EH (cell line): ENCODE measurements at places on chromosomes 12 and 14.

DNA sequence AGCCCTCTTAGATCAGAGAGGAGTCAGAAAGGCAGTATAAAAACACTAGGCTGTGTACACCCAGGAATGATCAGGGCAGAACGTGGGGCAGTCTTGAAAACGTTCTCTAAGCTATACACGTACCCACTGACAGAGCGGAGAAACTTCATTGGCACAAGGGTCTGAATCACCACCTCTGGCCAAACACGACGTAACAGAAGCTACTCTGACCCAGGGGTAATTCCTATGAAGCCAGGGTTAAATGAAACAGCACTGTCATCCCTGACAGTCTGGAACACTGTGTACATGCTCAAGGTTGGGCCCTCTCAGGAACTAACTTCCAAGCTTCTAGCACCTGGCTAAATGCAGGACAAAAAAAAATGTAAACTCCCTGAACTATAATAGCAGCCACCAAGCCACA lies 38.4 kb downstream of the PARP11 start:
- no peak for DNase-seq

DNA sequence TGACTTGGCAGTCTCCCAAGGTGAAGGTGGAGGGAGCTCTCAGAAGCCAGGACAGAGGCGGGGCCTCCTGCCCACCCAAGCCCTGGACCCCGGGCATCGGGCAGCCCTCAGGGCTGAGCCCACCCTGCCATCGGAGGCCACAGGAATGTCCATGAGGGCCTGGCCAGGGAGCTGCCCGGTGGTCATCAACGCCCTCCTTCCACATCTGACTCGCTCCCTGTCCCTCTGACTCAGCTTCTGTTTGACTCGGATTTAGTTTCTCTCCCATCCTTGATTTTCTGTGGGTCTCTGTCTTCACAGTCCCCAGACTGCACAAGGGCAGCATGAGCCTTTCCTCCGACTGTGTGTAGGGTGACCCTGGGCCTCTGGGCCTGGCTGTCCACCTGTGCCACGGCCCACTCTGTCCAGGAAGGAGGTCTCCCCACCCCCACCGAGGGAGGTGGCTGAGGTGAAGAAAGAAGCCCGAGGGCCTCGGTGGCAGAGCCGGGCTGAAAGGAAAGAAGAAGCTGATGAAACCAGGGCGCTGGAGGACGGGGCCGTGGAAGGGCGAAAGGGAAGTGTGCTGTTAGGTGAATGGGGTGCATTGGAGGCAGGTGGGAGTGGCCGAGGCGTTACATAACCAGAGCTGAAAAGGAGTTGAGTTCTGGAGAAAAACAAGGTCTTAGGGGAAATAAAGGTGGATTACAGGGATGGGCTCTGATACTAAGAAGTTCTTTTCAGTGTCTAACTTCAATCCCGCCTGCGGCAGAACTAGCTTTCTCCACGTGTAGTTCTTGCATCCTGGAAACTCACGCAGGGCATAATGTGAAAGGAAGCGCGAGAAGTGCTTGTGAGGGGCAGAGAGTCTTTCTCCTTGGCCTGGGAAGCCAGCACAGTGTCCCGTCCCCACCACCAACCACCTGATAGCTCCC lies 16.7 kb upstream of the TMEM106C start:
- DNase-seq: peak; percentile 44

GRCh38 chr14:75286313-75286712 lies 7.7 kb downstream of the FOS start:
- no peak for DNase-seq

- no peak for DNase-seq
Observed at GRCh38 chr12:97995559-97995958, 519.8 kb upstream of the TMPO start.

- DNase-seq: peak; percentile 92
Observed at GRCh38 chr14:68143341-68143841, 323.8 kb downstream of the RAD51B start.

DNA sequence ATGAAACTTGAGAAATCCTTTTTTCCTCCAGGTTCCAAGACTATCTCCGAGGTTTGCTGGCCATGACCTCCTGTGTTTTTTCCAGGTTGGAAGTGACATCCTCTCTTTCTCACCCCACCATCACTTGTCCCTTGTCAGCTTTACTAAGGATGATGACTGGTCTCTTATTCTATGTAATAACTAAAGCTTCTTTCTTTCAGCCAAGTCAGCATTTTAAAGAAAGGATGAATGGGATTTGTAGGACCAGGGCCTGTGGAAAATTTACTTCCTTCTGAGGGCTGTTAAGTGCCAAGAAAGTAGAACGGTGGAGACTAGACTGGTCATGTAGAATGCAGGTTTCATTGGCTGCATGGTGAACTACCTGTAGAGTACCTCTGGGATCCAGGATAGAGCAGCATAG lies 73.6 kb downstream of the FIGNL2 start:
- no peak for DNase-seq

- DNase-seq: peak; percentile 74
Observed at GRCh38 chr14:74591899-74592298, 20.1 kb downstream of the LTBP2 start.

DNA sequence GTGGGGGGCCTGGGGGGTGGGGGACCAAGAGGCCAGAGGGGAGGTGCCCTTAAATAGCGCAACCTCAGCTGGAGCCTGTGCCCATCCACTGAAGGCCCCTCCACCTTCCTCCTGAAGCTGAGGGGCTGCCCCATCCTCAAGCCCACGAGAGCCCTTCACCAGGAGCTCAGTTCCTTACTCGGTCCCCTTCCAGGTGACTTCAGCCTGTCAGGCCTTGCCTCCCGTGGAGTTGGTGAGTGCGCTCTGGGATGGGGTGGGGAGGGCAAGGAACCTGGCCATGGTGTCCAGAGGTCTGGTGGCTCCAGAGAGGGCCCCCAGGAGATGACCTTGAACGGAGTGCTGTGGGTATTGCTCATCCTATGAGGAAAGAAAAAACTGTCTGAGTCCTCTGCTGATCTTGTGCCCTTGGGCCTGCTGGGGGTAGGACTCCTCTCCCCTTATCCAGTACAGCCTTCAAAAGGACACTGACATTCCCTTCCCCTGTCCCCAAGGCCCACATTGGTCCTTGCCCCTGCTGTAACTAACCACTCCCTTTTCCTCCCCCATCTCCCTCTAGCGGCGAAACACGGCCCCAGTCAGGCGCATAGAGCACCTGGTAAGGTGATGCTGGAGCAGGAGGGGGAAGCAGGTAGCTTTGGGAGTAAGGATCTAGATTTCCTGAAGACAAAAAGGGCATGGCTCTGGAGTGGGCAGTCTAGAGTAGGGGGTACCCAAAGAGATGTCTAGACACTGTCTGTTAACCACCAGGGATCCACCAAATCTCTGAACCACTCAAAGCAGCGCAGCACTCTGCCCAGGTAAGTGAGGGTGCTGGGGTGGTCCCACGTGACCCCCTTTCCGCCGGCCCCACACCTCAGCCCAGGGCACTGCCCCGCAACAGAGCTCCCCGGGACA lies 3.6 kb downstream of the TNS2 start:
- peak; percentile 43 for DNase-seq

- no peak for DNase-seq
Observed at GRCh38 chr14:75340921-75341320, 62.3 kb downstream of the FOS start.

DNA sequence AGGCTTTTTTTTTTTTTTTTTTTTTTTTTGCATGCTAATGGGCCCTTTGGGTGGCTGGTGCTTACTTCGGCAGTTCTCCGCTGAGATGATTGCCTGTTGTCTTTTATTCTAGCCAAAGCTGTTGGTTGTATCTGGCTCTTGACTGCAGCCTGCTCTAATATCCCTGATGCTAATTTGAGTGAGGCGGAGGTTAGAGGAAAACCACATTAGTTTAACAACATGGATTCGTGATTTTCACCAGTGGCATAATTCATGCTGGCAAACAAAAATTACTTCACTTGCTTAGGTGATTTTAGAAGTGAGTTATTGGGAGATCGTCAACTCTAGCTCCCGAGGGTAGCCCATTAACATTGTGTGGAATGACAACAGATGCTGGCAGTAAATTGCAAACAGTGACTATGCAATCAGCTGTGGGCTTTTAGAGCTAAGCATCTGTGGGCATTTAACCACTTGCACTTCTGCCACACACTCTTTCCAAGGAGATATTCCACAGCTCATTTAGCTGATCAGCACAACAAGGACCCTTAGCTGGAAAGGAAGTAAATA lies 97.6 kb upstream of the ZDHHC17 start:
- DNase-seq: no peak

DNA sequence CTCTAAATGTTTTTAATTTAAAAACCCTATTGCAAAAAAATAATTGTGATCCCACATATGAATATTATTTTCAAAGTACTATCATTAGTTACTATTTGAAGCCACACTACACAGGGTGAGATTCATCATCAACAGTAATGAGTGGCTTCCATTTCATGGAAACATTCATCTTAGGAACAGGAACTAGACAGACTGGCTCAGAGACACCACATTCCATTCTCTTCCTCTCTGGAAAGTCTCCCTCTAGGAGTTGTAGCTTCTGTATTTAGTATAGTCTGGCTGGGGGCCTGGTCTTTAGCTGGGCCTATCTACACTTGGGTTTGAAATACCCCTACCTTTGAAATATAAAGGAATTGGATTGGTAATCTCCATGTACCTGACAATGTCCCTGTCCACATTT lies 6.2 kb upstream of the VDR start:
- peak; percentile 32 for DNase-seq

GRCh38 chr14:88829685-88830302 lies 5.3 kb downstream of the TTC8 start:
- DNase-seq: no peak

DNA sequence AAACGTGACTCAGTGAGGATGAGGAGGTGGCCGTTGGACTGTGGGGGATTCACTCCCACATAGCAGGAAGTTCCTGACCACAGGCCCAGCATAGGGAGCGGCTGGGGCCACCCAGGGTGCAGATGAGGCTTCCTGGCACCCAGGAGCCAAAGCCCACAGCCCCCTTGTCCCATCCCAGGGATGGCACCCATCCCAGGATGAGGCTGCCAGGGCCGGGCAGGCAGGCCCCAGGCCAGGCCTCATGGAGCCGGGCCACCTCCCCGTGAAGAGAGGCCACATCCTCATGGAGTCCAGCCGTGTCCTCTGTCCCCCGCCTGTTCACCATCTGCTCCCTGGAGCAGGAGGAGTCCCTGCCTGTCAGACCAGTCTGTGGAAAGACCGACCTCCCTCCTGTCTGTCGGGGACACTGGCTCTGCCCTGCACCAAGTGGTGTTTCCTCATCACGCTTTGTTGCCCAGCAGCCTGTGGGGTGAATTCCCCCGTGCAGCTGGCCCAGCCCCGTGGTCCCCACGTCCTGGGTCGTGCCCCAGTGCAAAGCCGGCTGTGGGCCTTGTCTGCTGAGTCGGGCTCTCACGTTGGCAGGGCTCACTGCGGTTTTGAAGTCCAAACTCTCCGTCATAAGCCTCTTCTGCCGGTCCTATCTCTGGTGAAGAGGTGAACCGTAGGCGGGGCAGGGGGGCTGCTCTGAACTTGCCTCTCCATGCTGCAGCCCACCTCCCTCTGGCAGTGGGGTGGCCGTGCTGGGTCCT lies 24.5 kb downstream of the MMP17 start:
- peak; percentile 72 for DNase-seq

GRCh38 chr12:10771132-10771733 lies 31.2 kb downstream of the TAS2R7 start:
- peak; percentile 54 for DNase-seq

- DNase-seq: peak; percentile 99
Observed at GRCh38 chr12:54222609-54223008, 33.8 kb upstream of the SMUG1 start.

- DNase-seq: peak; percentile 88
Observed at GRCh38 chr12:47903927-47904712, 674 bp downstream of the VDR start.

- no peak for DNase-seq
Observed at GRCh38 chr12:2239381-2239871, 186.6 kb downstream of the CACNA1C start.

DNA sequence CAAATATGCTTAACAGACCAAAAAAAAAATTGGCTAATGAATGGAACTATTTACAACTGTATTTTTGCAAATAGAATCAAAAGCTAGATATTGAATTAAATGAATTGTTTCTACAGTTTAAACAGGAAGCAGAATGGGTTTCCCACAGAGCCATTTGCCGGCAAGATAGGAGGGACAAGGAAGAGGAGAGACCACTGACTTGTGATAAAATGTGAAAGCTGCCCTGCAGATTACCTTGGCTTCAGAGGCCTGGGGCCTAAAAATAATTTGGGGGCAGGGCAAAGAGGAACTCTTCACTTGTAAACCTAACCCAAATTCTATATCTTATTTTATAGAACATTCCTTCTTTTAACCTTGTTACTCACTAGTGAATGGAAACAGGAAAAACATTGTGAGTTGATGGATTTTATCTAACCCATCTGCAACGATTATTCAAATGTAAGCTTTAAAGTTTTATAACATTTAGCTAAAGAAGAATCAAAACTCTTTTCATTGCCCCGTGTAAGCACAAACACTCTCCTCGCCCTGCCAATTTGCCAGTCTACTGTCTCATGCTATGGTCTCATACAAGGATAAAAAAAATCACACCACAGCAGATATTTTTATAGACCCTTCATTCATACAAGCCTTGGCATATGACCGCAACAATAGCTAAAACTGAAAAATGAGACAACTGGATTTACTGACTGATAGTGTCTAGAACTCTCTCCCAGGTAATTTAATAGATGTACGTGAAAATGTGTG lies 49.5 kb upstream of the MDM1 start:
- no peak for DNase-seq

- peak; percentile 29 for DNase-seq
Observed at GRCh38 chr12:58066296-58066695, 124.9 kb downstream of the ATP23 start.

DNA sequence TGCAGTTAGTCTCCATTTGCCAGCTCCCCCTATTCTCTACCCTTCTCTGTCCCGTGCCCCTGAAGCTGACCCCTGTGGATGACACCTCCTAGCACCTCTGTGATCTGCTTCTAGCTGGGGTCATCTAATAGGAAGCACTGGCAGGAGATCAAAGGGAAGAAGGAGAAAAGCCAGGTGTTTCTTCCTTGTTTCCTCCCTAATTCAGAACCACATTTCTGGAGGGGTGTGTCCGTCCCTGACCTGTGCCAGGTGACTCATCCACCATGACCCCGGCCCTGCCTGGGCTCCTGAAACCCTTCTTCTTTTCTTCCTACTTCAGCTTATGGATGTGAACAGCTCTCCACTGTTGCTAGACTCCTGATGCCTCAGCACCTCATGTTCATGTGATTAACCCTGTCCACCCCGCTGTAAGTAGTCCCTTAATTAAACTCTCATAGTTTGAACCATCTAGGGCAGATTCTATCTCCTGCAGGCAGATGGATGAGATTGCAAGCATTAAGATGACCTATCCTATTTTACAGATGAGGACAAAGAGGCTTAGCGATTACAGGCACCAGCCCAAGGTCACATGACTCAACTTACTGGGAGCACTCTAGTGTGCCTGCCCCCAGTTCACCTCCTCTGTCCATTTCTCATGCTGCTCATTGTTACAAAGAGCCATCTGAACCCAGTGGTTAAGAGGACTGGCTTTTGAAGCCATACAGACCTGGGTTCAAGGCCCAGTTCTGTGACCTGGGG lies 770.5 kb downstream of the MED13L start:
- DNase-seq: no peak

GRCh38 chr12:75814851-75815754 lies 216.5 kb downstream of the PHLDA1 start:
- DNase-seq: peak; percentile 94
